IMR-90 (cell line): ENCODE measurements at places on chromosomes 5 and 9. TPM values are rescaled to one million over a fixed set of nuclear protein-coding genes. Genes with fewer than 3 reads are reported as not detected.

VLDLR gene
- 8.3 and 9.0 TPM in 2 replicates for total RNA-seq

LCN6 gene
- total RNA-seq = not detected in 2 replicates

CAVIN4 gene
- 2.2 and 4.2 TPM in 2 replicates for total RNA-seq

RAB3C gene
- not detected in 2 replicates for total RNA-seq

PDE4D gene
- total RNA-seq = 7.9 and 9.2 TPM in 2 replicates

PIP5KL1 gene
- 0.28 and 0.36 TPM in 2 replicates for total RNA-seq

LCP2 gene
- total RNA-seq = not detected in 2 replicates

CDH9 gene
- not detected in 2 replicates for total RNA-seq

CARD9 gene
- total RNA-seq = 0.36 and 1.1 TPM in 2 replicates

GRXCR2 gene
- not detected in 2 replicates for total RNA-seq

PAX5 gene
- not detected in 2 replicates for total RNA-seq

KCNMB1 gene
- not detected in 2 replicates for total RNA-seq

TEK gene
- 10.8 and 11.7 TPM in 2 replicates for total RNA-seq

RALGDS gene
- 12.2 and 13.1 TPM in 2 replicates for total RNA-seq

DNA sequence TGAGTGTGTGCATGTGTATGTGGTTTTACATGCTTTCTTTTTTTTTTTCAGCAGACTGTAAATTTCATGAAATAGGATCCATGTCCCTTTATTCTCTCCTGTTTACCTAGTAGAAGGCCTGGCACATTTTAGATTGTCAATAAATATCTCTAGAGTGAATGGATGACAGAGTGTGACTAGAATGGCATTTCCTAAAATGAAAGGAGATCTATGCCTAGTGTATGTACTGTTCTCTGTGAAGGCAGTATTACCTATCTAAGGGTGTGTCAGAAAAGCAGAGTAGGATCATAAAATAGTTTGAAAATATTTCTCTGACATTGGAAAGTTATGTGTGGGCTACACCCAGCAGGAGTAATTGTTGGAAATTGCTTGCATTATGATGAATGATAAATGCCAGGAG is 1876.0 kb upstream of the C9orf72 start:
- no peaks in the 10 kb centered on the region for H3K27me3 ChIP-seq
- DNase-seq = no peak
- H3K4me1 ChIP-seq = no peaks in the 10 kb centered on the region
- H3K4me3 ChIP-seq = no peak overlapping the region

GRCh38 chr5:155046591-155046990 is 33.0 kb downstream of the KIF4B start:
- H3K27me3 ChIP-seq = no peaks in the 10 kb centered on the region; the same call in 1 of the 2 replicates
- no peaks in the 10 kb centered on the region for H3K4me1 ChIP-seq
- no peaks in the 10 kb centered on the region for H3K36me3 ChIP-seq
- H3K27ac ChIP-seq = no peak overlapping the region
- DNase-seq = no peak
- H3K4me3 ChIP-seq = no peak overlapping the region

GRCh38 chr5:143837306-143837848 is 25.4 kb downstream of the HMHB1 start:
- DNase-seq = peak; percentile 76
- no peak overlapping the region for H3K27ac ChIP-seq
- no peaks in the 10 kb centered on the region for H3K27me3 ChIP-seq
- no peak overlapping the region for H3K4me3 ChIP-seq
- H3K36me3 ChIP-seq = no peaks in the 10 kb centered on the region

DNA sequence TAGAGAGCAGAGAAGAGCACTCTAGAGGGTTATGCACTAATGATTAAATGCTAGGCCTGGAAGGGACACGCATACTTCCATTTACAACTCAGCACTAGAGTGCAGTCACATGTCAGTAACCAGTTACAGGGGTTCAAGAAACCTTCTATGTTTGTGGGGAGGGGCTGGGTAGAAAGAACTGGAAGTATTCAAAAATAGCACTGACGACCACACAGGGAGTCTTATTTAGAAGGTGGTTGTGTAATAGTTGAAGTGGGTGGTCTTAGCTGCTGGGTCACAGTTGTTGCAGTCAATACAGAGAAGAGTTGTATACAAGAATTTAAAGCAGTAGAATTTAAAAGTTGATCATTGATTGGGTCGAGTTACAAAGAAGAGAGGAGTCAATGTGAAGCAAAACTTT is 15.4 kb downstream of the AOPEP start:
- H3K4me1 ChIP-seq = no peaks in the 10 kb centered on the region
- H3K4me3 ChIP-seq = no peak overlapping the region
- H3K27ac ChIP-seq = no peak overlapping the region
- no peaks in the 10 kb centered on the region; the same call in 1 of the 2 replicates for H3K36me3 ChIP-seq

DNA sequence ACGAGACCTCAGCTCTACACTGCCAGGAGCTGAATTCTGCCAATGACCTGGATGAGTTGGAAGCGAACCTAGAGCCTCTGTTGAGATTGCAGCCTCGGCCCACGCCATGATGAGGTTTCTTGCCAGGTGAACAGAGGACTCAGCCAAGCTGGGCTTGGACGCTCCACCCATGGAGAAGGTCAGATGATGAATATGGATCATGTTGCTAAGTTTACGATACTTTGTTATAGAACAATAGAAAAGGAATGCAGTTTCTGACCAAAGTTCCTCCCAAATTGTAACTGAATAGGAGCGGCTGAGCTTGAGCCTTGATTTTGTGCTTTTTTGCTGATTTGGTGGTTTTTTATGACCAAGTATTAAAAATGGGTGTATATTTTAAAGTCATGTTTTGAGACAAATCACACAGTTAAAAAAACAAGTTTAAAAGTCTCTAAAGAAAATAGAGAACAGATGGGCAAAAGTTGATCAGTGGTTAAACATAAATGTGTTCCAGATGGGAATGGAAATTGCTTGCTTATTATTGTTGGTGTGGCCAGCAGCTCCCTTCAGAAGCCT is 32.9 kb downstream of the ROPN1L start:
- no peaks in the 10 kb centered on the region for H3K27me3 ChIP-seq
- DNase-seq = peak; percentile 60
- no peaks in the 10 kb centered on the region for H3K36me3 ChIP-seq
- no peak overlapping the region for H3K4me3 ChIP-seq
- H3K27ac ChIP-seq = no peak overlapping the region

DNA sequence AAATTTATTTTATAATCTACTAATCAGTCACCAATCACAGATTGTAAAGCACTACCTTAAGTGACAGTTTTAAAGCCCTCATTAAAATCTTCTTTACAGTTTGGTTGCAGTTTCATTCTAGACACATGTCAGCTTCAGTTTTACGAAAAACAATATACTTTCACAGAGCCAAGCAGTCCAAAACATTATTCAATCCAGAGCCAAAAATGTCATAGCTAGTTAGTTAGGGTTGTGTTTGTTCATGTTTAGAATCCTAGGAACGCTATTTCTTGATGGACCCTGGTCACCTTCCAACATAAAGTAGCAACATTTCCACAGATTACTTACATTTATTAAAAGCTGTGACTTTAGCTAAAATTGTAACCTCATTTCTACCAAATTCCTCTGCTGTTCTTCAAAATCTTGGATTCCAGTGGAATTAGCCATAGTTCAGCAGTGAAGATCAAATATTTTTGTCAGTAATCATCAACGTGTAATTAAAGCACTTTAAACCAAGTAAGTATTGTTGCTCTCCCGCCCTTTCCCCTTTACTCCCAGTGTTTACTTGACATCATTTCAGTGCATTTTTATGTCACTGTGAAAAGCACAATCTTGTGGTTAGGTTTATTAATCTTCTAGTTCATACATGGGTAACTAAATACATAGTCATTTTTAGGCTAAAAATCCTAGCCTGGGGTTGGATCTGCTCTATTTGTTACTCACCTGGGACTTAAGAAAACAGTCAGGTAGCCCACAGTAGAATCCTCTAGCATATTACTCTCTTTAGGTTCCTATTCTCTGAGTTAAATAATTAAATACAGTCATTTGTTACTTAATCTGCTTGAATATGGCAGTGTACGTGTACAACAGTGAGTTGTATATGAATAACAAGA is 74.3 kb downstream of the NIPBL start:
- H3K4me1 ChIP-seq = no peaks in the 10 kb centered on the region
- H3K27me3 ChIP-seq = no peaks in the 10 kb centered on the region
- H3K27ac ChIP-seq = peak overlapping the region; percentile 29; the same call in 1 of the 2 replicates
- H3K36me3 ChIP-seq = peaks cover 2% of the 10 kb centered on the region; the same call in 1 of the 2 replicates
- peak; percentile 64 for DNase-seq

GRCh38 chr5:115895821-115896220 is 54.1 kb downstream of the AP3S1 start:
- peak; percentile 55 for DNase-seq
- peak overlapping the region; percentile 54; the same call in 1 of the 2 replicates for H3K4me3 ChIP-seq
- H3K4me1 ChIP-seq = peaks cover 14% of the 10 kb centered on the region
- peak overlapping the region; percentile 59 for H3K27ac ChIP-seq
- H3K27me3 ChIP-seq = no peaks in the 10 kb centered on the region

- no peak overlapping the region for H3K4me3 ChIP-seq
- DNase-seq = no peak
- no peaks in the 10 kb centered on the region for H3K27me3 ChIP-seq
Measured at GRCh38 chr5:74240783-74241750, 399.5 kb downstream of the ENC1 start.

GRCh38 chr5:150931368-150931965 is 26.7 kb upstream of the ZNF300 start:
- H3K4me3 ChIP-seq = no peak overlapping the region
- no peak for DNase-seq
- no peaks in the 10 kb centered on the region for H3K36me3 ChIP-seq
- no peaks in the 10 kb centered on the region for H3K27me3 ChIP-seq
- no peaks in the 10 kb centered on the region for H3K4me1 ChIP-seq
- H3K27ac ChIP-seq = no peak overlapping the region

DNA sequence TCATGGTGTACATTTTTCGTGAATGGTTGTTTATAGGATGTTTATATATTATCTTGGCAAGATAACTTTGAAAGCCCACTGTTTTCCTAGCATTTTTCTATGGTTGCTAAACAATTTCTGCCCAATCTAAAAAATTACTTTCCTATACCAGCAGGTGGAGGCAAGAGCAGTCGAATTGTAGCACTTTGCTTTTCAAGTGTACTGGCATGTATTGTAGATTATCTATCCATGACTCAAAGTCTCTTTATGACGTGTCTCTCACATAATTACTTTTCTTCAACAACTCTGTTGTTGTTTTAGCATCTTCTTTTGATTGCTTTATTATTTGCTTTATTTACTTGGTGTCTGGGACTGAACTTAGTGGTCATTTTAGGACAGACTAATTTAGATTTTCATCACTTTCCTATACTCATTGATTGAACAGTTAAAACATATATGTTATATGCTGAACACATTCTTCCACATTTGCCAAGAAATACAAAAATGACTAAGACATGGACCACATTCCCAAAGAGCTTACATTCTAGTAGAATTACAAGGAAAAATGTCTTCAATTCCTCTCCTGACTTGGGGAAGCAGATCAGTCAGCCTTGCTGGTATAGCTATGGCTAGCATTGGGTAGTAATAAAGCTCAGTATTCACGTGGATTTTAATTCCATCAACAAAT is 20.7 kb downstream of the NLN start:
- no peaks in the 10 kb centered on the region for H3K36me3 ChIP-seq
- H3K4me1 ChIP-seq = peaks cover 2% of the 10 kb centered on the region; the same call in 1 of the 2 replicates
- H3K27ac ChIP-seq = peak overlapping the region; percentile 27; the same call in 1 of the 2 replicates
- peak; percentile 91 for DNase-seq

GRCh38 chr5:169139480-169140050 is 161.4 kb downstream of the SLIT3 start:
- no peaks in the 10 kb centered on the region for H3K4me1 ChIP-seq
- H3K27ac ChIP-seq = no peak overlapping the region
- H3K4me3 ChIP-seq = no peak overlapping the region
- H3K36me3 ChIP-seq = no peaks in the 10 kb centered on the region

DNA sequence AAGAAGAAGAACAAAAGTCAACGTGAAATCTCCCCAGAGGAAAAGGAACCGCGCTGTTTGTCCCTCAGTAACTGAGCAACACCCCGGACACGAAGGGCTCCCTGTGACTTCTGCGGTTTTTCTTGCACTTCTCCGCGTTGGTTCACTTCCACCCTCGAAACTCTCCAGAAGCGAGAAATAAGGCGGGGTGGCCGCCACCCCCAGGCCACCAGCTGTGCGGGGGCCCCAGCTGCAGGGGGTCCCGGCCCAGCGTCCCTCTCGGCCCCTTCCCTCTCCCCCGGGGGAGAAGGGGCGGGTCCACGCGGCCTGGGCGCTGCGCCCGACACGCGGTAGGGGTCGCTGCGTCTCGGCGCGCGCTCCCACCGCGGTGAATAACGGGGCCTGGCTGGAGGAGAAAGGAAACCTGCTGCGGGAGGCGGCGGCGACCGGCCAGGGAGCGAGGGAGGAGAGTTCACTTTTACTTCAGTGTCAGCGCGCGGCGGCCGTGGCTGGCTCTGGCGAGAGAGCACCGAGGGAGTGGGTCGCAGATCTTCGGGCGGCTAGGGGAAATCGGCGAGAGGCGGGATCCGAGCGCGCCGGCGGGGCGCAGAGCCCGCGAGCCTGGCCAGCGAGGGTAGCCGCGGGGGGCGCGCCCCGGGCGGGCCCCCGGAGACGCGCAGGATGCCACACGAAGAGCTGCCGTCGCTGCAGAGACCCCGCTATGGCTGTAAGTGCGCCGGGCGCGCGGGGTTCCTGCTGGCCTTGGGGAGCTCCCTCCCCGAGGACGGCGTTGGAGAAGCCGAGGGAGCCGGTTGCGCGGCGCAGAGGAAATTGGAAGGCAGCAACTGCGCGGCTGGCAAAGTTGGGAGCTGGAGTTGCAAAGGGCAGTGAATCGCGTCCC is at the start of gene IQGAP2:
TSS of gene IQGAP2 (plus strand) at position 400 of the 880 bp plus-strand sequence. CDS start at position 661, 261 bp downstream.
- H3K27me3 ChIP-seq = peaks cover 45% of the 10 kb centered on the region
- no peaks in the 10 kb centered on the region for H3K36me3 ChIP-seq
- no peak within 1 kb of the TSS for H3K27ac ChIP-seq
- H3K4me1 ChIP-seq = no peaks in the 10 kb centered on the region
- DNase-seq = peak; percentile 34

DNA sequence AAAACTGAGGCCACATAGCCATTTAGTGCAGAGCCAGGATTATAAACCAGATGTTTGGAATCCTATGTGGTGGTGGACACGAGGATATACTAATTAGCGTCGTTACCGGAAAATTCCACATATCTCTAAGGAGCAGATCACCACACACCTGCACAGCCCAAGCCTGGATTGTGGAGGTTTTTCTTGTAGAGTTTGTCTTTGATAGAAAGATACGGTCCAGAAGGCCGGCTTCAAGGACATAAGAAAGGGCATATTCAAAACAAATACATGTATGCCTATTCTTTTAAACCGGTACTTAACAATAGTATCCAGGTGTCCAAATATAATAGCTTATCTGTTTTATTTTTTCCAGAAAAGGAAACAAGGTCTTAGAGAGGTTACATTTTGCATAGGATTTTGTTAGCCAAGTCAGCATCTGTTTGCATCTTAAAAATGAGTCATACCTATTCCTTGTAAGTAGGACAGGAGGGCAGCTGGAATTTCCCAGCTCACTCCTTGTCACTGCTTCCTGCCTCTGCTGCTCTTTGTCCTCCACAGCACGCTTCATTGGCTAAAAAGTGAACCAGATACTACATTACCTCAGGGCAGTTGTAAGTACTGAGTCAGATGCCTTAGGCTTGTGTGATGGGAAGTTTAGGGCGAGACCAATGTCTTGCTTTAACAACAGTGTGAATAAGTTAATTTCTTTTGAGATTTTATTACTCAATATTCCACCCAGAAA is 3.6 kb downstream of the TMC1 start:
- H3K4me1 ChIP-seq = peaks cover 19% of the 10 kb centered on the region
- DNase-seq = peak; percentile 100
